ENCODE measurements at places on chromosomes 1 and 21.

DNA sequence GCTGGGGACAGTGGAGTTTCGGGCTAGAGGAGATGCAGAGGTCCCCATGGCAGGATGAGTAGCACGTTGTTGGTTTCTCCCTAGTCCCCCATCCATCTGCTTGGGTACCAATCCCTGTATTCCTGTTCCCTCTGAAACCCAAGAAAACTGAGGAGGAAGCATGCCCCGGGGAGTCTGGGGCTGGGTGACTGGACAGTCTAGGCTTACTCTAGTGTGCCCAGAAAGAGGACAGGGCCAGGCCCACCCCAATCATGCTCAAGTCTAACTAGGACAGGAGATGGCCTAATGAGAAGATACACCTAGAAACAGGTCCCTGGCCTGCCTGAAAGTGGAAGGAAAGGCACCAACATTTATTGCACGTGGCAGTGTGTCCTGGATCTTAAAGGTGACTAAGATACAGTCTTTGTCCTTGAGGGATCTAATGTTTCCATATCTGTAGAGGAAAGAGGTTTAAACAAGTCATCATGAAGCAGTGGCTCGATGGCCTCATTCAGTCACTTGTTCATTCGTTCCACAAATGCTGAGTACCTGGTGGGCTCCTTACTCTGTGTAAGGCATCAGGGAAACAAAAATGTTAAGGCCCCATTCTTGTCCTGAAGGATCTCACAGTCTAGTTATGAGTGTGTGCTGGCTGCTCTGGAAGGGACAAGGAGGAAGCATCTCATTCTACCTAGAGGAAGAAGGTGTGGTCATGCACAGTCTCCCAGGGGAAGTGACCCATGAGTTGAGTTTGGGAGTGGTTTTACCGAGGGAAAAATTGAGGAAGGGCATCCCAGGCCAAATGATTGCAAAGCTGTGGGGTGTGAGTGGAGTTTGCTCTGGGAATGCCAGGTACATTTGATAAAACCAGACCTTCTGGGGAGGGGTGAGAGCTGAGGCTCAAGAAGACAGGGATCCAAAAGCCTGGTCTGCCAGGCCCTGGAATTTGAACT lies 10.0 kb downstream of the CDK18 start:
- no peak for DNase-seq

DNA sequence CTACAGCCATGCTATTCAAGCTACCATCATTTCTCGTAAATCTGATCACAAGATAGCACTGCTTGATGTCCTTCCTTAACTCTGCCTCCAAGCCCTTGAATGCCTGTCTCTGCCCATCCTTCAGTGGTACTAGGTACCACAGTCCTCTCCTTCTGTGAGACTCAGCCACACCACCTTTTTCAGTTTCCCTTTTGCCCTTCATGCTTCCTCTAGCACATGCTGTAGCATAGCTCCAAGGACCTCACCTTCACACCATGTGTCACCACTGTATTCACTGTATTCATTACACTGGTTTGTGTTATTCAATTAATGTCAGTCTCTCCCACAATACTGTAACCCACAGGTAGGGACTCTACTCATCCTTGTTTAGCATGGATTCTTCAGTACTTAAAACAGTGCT lies 8.0 kb upstream of the TP53BP2 start:
- no peak for DNase-seq

DNA sequence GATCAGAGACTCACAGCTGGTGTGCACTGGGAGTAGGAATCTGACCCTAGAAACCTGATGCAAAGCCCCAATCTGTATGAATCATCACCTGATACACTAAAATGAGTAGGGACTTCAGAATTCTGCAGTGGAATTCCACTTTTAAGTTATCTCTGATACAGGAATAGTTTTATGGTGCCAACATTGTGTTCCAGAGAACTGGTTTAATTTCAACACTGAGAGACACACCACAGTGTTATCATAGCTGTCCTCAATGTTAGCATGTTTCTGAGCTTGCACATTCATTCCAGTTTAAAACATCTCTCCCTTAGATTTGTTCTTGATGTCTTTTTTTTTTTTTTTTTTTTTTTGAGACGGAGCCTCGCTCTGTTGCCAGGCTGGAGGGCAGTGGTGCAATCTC lies 7.1 kb downstream of the UTS2 start:
- DNase-seq, result no peak

DNA sequence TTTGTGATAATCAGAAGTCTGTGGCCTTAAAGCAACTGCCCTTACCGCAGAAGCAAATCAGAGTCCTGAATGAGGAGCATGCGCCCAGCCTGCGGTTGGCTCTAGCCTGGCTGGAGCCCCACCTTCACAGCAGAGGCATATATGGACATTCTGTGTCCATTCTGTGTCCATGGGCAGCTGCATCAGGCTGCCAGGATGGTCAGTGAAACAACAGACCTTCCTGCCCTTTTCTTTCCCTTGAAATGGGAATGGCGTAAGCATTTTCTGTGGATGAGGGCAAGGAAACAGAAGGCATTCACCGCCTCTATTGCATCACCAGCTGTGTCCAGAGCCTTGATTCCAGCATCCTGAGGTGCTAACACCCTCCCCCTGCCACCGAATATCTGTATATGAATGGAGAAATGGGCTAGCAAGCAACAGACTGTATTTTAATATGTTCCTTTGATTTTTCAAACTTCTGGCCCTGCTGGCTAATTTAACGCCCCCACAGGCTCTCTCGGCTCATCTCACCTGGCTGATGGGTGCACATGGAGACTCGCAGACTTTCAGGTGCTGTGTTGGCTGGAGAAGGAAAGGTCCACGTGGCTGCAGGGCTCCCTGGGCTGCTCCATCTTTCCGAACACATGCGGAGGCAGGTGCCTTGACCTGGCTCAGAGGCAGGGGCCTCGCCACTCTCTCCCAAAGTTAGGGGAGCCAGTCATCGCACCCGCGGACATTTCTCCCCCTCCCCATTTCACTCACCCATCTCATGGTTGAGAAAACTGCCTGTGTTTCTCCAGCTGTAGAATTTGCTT lies 159.2 kb downstream of the GALNT2 start:
- no peak for DNase-seq

GRCh38 chr1:212507369-212507768 lies 74.6 kb downstream of the NENF start:
- DNase-seq, result no peak

- no peak for DNase-seq
These were observed 26.6 kb upstream of the LMX1A start for GRCh38 chr1:165383067-165383466.

GRCh38 chr1:6582370-6582769 lies 2.6 kb downstream of the ZBTB48 start:
- DNase-seq, result no peak

GRCh38 chr1:201557572-201557958 lies 18.6 kb downstream of the NAV1 start:
- no peak for DNase-seq

GRCh38 chr21:15193937-15194336 lies 129.1 kb upstream of the NRIP1 start:
- DNase-seq, result no peak

DNA sequence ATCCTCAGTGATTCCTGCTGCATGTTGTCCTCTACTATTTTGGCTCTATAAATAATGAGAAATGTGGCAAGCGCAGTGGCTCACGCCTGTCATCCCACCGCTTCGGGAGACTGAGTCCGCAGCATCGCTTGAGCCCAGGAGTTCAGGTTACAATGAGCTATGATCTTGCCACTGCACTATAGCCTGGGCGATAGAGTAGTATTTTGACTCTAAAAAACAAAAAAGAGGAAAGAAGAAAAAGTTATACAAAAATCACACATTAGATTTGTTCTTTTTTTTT lies 756 bp upstream of the SLC25A44 start:
- no peak for DNase-seq

GRCh38 chr21:29676395-29676794 lies 263.4 kb downstream of the GRIK1 start:
- DNase-seq, result no peak

DNA sequence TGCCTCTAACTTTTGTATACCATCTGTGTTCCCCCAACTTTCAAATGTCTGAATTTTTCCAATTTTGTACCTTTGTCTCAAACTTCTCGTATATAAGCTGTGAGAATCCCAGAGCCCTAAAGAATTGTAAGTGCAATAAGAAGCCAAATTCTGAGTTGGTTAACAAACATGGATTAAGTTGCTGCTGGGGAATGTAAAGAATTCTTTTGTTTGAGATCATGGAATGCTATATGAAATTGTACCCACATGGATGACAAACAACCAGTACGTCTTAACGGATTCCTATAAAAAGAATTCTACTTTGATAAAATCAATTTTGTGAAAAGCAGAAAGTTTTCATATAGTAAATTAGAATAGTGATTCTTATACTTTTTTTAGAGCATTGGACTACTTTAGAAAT lies 72.4 kb upstream of the CYP2J2 start:
- no peak for DNase-seq

DNA sequence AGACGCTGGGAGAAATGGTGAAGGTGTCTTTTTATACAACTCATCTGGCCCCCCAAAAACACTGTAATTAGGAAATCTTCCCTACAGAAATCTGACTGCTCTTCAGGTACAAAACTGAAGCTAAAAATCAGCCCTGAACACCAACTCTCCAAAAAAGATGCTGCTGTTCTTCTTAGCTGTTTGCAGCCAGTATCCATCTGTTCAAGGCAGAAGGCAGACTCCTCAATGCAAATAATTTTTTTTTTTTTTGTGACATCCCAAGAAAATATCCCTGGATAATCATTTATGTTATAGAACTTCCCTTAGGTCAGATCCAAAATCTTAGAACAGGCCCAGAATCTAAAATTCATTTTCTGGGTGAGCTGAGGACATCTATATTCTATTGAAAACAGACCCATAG lies 36.5 kb downstream of the TRIT1 start:
- DNase-seq, result no peak

- no peak for DNase-seq
These were observed 65.2 kb upstream of the KLHDC7A start for GRCh38 chr1:18415448-18416027.

- DNase-seq, result no peak
These were observed 22.7 kb downstream of the UTP25 start for GRCh38 chr1:209850342-209850979.

DNA sequence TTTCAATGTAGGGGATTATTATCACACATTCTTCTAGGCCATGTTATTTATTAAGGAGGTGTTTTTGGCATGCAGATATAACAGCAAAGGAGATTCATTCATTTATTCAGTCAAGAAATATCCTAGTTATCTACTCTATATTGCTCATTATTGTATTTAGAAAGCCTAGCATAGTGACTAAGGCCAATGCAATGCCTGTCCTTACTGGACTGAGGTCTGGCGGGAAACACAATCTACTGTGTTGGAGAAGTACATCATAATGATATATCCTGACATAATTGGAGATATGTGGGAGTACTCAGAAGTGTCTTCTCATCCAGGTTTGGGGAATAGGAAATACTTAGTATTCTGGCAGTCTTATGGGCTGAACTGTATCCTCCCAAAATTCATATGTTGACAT lies 421.5 kb upstream of the USP24 start:
- no peak for DNase-seq

DNA sequence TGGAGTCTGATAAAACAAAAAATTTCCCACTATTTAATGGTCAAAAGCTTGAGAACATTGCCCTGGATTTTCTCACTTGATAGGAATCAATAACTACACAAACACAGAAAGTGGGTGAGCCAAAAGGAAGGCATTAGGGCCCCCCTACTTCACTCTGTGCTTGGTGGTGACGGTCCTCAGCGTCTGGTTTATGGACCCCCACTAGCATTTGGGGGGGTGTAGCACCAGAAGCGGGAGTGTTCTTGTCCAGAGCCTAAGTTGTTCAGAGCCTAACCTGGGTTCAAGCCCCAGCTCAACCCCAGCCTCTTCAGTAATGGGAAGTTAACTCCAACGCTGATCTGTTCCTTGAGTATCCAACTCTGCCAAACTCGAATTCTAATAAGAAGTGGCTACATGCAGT lies 33.1 kb downstream of the STPG1 start:
- DNase-seq, result no peak

GRCh38 chr1:184641894-184642293 lies 112.8 kb downstream of the EDEM3 start:
- no peak for DNase-seq

GRCh38 chr1:154351363-154352068 lies 26.2 kb downstream of the ATP8B2 start:
- DNase-seq, result no peak

Measured in stimulated activated CD4-positive, alpha-beta T cell treated with anti-CD3 and anti-CD28 coated beads, TNF-alpha, amount 100 ng/mL, for 1 hour (primary cell).